ENCODE measurements at places on chromosomes 5 and 9.

- DNase-seq, result no peak
These were observed 882 bp downstream of the CERCAM start for GRCh38 chr9:128421482-128421996.

- DNase-seq, result no peak
These were observed 2.5 kb upstream of the HNRNPAB start for GRCh38 chr5:178201927-178202235.

DNA sequence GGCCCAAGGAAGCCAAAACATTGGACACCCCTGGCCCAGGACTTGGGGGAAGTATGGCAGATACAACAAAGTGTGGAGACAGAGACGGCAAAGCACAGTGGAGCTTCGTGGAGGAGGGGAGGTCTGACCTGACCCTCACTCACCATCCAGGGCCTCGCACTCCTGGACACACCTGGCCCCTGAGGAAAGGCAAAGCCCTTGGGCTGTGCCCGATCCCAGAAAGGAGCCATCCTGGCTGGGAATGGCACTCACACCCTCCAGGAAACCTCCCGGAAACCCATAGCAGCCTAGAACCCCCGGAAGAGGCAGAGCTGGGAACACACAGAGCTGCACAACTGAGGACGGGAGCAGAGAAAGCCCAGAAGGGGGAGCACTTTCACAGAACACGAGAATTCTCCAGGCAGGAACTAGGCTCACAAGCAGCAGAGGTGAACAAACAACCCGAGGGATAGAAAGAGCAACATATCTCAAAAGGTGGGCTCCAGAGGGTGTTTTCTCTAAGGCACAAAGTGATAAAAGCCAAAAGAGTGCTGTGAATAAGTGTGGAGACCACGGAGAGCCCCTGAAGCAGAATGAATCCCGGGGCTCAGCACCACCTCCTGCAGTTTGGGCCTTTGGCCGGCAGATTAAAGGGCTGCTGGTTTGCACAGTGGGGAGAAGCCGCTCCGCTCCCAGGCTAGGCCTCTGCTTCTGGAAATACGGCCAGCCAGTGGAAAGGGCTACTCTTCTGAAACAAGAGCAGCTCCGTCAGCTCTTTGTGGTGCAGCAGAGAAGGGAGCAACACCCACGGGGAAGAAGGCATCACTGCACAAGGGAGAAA, 108.2 kb downstream of the UBE2R2 start:
- DNase-seq, result no peak

GRCh38 chr9:23829580-23830475, 3.8 kb upstream of the ELAVL2 start:
- no peak for DNase-seq

- no peak for DNase-seq
These were observed 127.3 kb downstream of the CRB2 start for GRCh38 chr9:123483191-123483803.

DNA sequence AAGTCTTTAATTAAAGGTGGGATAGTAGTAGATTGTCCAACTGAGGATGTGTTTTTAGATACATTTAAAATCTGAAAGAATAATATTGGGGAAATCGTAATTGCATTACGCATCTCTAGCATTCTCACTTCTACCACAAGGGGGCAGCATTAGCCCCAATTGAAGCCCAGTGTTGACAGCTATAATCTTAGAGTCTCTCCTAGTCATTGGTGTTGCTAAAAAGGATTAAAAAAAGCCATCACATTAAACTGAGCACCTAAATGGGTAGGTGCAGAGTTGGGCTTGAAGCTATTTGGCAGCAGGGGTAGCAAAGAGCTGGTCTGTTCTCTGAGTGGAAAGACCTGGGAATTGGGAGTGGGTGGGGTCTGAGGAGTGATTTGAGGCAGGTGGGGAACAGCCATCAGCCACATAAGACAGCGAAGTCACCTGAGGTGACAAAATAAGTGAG, 177.2 kb downstream of the OSTF1 start:
- peak; percentile 27 for DNase-seq

- DNase-seq, result no peak
These were observed 20.2 kb downstream of the EEIG1 start for GRCh38 chr9:127960410-127961154.

Data from stimulated activated CD8-positive, alpha-beta memory T cell treated with anti-CD3 and anti-CD28 coated beads, Interleukin-7, amount 100 ng/mL, for 1 hour (primary cell).